ENCODE measurements at places on chromosomes 3 and 15.
A peak's percentile ranks its signal among the peaks of the same experiment; 100 is the strongest.

GRCh38 chr3:25103391-25103790, 324.7 kb upstream of the RARB start:
- DNase-seq: no peak

DNA sequence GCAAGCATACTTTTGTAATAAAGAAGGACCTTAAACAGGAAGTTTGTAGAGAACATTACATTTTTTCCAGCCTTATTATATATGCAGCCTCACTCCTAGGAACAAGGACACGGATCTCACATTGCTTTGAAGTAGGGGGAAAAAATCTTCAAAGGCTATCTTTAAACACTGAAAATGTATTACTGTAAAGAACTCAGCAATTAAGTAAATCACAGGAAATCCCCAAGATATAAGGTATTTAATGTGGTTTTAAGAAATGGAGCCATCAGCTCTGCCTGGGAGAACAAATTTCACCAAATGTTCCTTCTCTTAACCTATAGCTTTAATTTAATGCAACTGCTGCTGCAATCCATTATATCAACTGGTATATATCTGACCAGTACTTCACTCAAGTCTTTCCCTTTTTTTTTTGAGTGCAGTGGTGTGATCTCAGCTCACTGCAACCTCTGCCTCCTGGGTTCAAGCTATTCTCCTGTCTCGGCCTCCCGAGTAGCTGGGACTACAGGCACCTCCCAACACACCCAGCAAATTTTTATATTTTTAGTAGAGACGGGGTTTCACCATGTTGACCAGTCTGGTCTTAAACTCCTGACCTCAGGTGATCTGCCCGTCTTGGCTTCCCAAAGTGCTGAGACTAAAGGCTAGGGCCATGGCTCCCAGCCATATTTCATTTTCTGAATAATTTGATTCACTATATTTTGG, 2.8 kb downstream of the BTLA start:
- DNase-seq: no peak

DNA sequence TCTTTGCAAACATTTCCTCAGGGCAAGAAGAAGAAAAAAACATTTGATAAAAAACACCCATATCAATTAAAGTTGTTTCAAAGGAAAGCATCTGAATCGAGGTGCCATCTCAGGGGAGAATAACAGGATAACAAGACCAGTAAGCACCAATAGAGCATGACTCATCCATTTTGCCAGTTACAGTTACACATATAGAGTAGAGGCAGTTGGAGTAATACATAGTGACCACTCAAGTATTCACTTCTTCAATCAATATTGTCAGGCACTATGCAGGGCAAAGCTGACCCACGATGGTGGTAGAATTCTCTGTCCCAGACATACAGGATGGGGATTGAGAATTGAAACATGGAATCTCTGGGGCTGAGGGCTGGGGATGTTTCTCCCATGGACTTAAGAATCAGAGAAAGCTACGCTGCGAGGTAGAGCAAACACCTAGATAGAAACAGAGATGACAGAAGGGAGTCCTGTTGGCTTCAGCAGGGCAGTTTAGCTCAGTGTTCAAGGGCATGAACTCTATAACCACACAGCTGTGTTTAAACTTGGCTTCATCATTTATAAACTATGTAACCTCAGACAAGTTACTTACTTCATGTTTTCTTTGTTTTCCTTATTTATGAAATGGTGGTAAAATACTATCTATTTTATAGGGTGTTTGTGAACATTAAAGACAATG, 186.4 kb upstream of the NANOGP8 start:
- no peak for DNase-seq

GRCh38 chr3:171267104-171267503, 193.1 kb downstream of the TNIK start:
- DNase-seq: no peak

DNA sequence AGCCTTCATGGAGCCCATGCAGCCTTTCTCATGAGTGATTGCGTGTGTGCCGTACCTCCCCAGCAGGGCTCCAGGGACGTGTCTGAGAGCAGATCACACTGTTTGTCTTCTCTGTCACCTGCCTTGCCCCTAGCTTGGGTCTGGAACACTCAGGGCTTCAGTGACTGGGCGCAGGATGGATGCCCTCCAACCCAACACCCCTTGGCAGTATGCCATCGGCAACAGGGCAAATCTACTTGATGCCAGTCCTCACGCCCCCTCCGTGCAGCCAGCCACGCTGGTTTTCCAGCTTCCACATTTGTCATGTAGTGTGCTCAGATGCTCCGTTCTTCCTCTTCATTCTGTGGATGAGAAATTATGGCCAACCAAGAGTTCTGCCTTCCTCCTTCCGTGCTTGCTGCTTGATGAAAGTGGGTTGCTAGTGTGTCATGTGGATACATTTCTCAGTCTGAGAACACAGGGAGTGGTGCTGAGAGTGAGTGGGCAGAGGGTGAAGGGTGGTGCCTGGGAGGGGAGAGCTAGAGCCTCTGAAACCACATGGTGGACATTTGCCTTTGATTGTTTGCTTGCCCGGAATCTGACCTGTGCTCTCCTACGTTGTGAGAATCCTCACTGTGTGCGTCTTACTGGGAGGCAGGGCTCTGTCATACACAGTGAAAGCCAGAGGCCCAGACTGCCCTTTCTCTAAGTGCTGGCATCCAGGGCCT, 97.2 kb downstream of the FAM43A start:
- DNase-seq: no peak

- no peak for DNase-seq
These were observed 50.2 kb downstream of the CMC1 start for GRCh38 chr3:28291577-28291976.

- DNase-seq: peak; percentile 87
These were observed 43.9 kb downstream of the BHLHE40 start for GRCh38 chr3:5022966-5023776.

DNA sequence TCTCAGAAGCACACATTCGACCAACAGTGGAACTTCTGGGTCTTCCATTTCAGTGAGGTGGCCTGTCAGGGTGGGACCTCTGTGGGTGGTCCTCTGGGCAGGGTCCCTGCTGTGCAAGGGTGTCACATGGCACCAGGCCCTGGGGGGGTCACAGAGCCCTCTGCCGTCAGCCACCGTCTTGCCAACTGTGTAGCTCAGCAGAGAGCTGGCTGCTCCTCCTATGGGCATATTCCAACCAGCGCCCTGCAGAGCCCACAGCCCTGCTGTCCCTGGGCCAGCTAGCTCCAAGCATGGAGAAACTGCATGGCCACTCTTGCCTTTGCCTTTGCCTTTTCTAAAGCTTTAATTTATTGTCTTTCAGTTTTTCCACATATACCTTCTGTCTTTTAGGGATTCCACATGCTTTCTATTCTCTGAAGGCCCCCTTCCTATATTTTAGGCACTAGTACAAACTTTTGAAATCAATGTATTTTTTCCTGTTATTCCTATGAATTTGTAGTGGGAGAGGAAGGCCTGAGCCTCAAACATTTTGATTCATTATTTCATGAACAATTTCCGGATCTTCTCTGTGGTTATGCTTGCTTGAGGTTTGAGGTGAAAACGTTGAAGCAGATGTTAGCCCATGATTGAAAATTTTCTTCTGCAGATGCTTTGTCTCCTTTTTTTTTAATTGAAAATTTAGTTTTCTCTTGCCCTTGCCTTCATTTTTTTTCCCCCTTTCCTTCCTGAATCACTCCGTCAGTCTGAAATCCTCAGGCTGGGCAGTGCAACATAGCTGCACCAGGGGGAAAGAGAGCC, 11.7 kb downstream of the IQCF1 start:
- no peak for DNase-seq

DNA sequence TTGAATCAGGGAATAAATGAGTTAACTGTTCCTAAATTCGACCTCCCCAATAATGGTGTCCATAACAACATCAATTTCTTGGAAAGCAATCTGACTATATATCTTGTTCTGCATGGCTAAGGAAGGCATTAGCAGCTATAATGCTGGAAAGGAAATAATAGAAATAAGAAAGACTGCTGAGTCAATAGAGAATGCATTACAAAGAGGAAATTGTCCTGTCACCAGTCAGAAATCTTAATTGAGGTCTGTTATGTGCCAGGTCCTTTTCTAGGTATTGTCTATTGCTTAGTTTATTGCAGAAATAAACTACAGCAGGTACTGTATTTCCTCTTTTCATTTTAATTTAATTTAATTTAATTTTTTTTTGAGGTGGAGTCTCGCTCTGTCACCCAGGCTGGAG, 5.9 kb upstream of the PPP1R2 start:
- no peak for DNase-seq

GRCh38 chr3:27507111-27507510, 22.9 kb upstream of the SLC4A7 start:
- DNase-seq: no peak

GRCh38 chr3:150319900-150320299, 88.2 kb upstream of the TSC22D2 start:
- no peak for DNase-seq

GRCh38 chr3:28262001-28262400, 20.6 kb downstream of the CMC1 start:
- no peak for DNase-seq

DNA sequence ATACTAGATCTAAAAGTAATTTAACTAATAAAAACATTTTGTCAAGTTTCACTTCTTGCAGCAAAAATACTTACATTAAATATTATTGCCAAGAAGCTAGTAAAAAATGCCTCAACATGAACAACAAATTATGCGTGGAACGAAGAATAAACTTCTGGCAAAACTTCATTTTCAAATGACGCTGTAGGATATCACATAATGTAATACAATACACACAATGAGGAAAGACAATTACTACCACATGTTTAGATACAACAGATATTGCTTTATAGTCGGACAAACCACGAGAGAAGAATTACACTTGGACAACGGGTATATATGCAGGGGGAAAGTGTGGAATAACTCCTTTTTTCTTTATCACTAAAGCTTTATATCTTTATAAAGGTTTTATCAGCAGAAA, 21.6 kb downstream of the P3H2 start:
- no peak for DNase-seq

GRCh38 chr3:18687286-18687685, 262.1 kb upstream of the SATB1 start:
- no peak for DNase-seq

Data from H9 (cell line).